ENCODE measurements at places on chromosomes 3 and 15. TPM values are rescaled to one million over a fixed set of nuclear protein-coding genes. Genes with fewer than 3 reads are reported as not detected.

- peak; percentile 78 for DNase-seq
Measured at GRCh38 chr3:132556508-132557159, 40.4 kb upstream of the ACKR4 start.

DNA sequence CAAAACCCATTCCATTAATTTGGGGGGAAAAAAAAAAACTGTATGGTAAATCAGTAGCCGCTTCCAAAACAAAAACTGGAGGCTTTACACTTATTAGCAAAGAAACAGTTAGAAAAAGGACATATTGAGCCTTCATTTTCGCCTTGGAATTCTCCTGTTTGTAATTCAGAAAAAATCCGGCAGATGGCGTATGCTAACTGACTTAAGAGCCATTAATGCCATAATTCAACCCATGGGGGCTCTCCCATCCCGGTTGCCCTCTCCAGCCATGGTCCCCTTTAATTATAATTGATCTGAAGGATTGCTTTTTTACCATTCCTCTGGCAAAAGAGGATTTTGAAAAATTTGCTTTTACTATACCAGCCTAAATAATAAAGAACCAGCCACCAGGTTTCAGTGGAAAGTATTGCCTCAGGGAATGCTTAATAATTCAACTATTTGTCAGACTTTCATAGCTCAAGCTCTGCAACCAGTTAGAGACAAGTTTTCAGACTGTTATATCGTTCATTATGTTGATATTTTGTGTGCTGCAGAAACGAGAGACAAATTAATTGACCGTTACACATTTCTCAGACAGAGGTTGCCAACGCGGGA is 9.4 kb upstream of the RPL24 start:
- DNase-seq, result no peak

- DNase-seq, result no peak
Measured at GRCh38 chr15:52378746-52379394, 83.3 kb upstream of the MYO5C start.

DNA sequence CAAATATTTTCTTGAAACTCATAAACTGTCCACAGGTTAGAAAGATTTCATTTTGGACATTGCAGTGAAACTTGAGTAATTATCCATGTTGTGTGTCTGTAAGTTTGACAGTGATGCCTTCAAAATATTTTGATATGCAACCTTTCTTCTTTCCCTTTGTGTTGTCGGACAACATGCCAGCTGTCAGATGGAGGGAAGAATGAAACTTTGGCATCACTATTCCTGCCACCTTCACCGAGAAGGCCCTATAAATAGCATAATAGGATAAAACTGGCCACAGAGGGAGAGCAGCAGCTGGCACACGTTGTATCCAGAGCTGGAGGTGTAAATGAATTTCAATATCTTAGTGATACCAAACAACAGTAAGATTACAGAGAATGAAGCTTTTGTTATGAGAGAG is 436.7 kb upstream of the CFAP20DC start:
- peak; percentile 34 for DNase-seq

The CD200 gene
- 1.3 TPM for total RNA-seq

The IQCH gene
- total RNA-seq, result 0.64 TPM

The AP3B2 gene
- 0.84 TPM for total RNA-seq

Data from left ventricle myocardium superior (tissue), 1 donor.